Kidney capillary endothelial cell (primary cell): ENCODE measurements at places on chromosomes 7 and 10.

DNA sequence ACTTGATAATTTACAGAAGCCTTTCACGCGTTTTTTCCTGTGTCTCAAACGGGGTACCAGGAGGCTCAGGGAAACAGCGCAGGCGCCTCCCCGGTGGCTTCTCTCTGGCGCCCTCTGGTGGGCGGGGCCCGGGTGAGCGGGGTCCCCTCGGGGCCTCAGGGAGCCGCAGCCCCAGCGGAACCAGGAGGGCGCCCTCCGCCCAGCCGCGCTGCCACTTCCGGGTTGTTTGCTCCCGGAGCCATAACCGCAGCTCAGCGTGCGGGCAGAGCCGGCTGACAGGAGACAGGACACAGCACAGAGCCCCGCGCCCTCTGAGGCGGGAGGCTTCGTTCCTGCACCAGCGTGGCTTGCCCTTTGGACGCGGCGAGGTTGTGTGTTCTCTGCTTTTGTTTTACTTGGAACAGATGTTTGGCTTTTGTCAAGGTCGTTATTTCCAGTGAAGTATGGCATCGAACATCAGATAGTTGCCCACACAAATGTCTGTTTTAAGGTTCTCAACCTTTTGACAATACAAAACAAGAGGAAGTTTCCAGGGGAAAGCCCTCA, 6.9 kb upstream of the CYP2E1 start:
- DNase-seq: peak; percentile 21

GRCh38 chr7:40881405-40881926, 746.7 kb downstream of the SUGCT start:
- DNase-seq: no peak

DNA sequence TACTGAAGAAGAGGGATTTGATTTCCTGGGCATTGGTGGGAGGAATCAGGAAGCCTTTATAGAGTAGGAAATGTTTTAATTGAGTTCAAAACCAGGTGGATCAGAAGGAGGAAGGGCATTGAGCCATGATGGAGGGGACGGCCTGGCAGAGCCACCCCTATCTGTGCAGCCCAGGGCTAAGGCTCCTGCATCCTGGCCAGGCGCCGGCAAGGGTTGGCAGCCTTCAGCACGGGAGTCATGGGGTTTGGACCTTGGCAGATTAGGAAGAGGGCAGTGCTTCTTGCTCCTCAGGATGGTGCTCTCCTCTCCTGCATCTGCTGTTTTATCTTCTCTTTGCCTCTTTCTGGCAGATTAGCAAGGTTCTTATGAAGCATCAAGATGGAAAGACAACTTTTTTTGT, 12.5 kb downstream of the ZNF862 start:
- no peak for DNase-seq

DNA sequence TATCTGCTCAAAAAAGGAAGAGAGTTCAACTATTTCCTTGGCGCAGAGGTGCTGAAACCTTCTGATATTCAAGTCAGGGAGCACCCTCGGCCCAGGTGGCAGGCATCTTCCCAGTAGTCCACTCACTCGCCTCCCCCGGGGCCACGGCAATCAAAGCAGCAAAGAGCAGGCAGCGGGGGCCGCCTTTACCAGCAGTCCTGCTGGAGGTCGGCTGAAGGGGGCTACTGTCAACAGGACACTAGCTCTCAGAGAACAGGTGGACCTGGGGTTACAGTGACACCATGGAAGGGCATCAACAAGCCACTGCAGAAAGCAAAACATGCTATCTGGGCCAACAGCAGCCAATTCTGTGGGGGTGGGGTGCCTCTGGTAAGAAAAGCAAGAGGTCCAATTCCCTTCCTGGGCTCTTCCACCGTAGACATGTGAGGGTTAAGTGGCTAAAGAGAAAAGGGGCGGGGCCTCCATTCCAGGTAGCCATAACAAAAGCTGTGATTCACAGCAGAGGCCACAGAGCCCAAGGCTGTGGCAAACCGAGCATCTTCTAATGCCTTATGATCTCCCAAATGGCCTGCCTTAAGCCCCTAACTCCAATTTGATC, 9.4 kb downstream of the FZD9 start:
- DNase-seq: no peak

- DNase-seq: no peak
Observed at GRCh38 chr7:43205171-43205795, 92.8 kb downstream of the HECW1 start.

DNA sequence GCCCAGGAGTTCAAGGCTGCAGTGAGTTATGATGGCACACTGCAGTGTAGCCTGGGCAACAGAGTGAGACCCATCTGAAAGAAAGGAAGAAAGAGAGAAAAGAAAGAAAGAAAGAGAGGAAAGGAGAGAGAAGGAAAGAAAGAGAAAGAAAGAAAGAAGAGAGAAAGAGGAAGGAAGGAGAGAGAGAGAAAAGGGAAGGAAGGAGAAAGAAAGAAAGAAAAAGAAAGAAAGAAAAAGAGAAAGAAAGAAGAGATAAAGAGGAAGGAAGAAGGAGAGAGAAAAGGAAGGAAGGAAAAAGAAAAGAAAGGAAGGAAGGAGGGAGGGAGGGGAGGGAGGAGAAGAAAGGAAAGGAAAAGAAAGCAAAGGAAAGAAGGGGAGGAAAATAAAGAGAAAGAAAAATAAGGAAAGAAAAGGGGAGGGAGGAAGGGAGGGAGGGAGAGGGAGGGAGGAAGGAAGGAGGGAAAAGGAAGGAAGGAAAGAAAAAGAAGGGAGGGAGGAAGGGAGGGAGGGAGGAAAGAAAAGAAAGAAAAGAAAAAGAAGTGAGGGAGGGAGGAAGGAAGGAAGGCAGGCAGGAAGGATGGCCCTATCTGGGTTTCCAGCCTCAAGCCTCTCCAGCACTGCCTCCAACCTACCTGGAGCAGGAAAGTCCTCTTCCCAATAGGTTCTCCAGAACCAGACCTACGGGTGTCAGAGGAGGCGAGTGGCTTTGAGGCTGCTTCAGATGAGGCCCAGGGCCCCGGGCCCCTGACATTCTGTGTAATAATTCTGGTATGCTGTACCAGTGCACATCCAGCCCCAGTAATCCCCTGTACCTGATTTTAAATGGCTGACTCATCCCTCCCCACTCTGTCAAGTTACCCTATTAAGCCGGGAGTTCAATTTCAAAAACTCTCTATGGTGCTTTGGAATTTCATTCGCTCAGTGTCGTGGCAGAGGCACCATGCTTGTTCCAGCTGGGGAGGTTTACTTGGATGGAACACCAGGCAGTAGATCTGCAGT, 6.8 kb upstream of the PARD3 start:
- DNase-seq: no peak

DNA sequence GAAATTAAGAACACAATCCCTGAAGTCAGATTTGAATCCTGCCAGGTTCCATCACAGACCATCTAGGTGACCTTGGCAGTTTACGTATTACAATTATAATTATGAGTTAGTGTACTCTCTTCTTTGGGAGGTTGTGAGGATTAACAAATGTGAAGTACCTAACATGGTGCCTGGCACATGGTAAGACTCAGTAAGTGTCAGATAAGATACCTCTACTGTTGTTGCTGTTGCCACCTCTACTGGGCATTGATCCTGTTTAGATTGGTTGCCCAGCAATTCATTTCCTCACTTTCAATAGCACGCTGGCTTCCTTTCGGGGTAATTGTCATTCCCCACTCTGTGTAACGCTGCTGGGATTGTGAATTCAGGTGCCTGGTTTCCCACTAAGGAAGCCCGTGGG, 31.7 kb upstream of the HGF start:
- no peak for DNase-seq

GRCh38 chr7:66070222-66070621, 5.4 kb upstream of the ASL start:
- no peak for DNase-seq

DNA sequence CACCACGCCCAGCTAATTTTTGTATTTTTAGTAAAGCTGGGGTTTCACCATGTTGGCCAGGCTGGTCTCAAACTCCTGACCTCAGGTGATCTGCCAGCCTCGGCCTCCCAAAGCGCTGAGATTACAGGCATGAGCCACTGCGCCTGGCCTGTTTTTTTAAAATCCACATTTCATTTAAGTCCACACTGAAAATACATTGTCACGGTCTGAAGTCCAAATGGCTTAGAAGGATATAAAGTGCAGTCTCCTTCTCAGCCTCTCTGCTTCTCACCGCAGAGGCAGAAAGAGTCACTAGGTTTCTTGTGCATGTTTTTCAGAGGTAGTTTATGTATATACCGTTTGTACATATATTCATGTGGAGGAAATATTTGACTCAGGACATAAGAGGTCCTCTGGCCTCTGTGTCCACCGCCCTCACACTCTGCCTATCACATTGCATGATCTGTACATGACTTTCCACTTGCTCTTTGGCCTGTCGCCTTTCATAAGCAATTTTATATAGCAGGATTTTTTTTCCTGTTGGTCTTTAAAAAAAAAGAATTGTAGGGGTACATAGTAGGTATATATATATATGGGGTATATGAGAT, 42.9 kb downstream of the BLNK start:
- no peak for DNase-seq

GRCh38 chr10:113519681-113520115, 33.2 kb upstream of the HABP2 start:
- DNase-seq: no peak

- no peak for DNase-seq
Observed at GRCh38 chr10:122830273-122830964, 15.2 kb downstream of the CUZD1 start.

GRCh38 chr10:61159253-61159652, 215.3 kb upstream of the RHOBTB1 start:
- no peak for DNase-seq

- no peak for DNase-seq
Observed at GRCh38 chr10:129322933-129323820, 143.9 kb upstream of the MGMT start.

- DNase-seq: no peak
Observed at GRCh38 chr7:114414156-114415063, at the start of gene FOXP2. TSS of gene FOXP2 (plus strand) at chr7:114414815. CDS start at chr7:114426512, 11,697 bp downstream.

DNA sequence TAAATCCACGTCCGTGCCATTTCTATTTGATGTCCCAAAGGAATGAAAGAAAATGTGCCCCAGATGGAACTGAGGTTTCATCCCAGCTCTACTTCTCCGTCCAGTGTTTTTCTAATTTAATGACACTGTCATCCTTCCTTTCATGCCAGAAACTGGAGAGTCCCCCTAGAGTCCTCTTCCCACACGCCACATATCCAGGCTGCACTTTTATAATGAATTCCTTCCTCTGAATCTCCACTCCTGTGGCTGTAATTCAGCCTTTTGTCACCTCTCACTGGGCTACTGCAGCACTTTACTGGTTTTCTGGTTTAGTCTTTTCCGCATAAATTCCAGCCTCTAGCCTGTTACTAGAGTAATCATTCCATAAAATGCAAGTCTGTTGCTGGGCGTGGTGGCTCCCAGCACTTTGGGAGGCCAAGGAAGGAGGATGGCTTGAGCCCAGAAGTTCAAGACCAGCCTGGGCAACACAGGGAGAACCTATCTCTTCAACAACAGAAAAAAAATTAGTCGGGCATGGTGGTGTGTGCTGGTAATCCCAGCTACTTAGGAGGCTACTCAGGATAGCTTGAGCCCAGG, 142.6 kb upstream of the RHEB start:
- no peak for DNase-seq

DNA sequence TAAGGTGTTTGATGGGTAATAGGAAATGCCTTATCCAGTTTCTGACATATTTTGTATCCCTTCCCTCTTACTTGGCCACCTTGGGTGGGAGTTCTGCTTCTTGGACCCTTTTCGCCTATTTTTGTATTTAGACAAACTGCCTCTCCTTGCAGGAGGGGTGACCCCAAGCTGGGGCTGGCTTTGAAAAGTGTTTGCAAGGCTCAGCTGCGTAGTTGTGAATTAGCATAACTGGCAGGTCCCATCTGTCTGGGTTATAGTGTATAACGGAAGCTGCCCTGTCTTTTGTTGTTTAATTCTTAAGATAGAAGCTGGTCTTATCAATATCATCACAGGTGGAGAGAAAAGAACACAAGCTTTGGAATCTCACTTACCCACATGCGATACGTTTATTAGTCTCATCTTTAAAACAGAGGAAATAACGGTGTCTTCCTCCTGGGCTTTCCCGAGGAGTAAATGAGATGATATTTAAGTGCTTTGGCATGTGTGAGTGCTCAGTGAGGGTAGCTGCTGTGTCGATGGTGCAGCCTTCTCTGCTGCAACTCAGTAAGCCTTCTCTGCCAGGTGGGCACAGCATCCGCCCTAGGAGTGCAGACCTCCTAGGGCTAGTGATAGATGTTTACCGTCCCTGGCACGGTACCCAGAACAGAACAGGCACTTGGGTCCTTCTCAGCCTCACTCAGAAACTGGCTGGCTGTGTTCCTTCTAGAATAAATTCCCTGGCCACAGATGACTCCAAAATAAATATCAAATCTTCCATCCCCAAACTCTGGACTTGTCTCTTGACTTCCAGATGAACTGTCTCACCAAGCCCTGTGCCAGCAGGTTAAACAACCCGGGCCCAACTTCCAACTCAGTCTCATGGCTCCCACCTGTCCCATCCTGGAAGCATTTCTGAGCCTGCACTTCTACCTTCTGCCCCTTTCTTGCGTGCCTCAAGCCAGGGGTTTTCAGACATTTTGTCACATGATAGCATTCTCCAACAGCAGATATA, 227.3 kb downstream of the GFRA1 start:
- DNase-seq: no peak

GRCh38 chr7:120959929-120960484, 9.4 kb downstream of the ING3 start:
- no peak for DNase-seq

DNA sequence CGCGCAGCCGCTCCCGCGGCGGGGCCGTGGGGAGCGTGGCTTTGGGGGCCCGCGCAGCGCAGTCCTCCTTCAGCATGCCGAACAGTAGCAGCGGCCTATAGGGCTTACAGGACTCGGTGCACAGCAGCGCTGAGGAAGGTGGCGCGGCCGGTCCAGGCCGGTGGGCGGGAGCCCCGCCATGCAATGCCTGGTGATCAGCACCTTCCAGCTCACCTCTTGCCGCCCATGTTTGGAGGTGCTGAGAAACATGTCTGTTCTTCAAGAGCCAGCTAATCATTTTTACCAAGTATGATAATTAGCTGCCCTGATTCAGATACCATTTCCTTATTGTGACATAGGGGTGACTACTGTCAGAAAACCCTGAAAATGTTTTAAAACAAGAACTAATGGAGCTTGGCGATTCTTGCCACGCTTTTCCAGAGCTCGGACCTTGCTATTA, 33.5 kb upstream of the SFTPD start:
- no peak for DNase-seq

- DNase-seq: no peak
Observed at GRCh38 chr7:47785923-47786556, 162.2 kb downstream of the PKD1L1 start.

DNA sequence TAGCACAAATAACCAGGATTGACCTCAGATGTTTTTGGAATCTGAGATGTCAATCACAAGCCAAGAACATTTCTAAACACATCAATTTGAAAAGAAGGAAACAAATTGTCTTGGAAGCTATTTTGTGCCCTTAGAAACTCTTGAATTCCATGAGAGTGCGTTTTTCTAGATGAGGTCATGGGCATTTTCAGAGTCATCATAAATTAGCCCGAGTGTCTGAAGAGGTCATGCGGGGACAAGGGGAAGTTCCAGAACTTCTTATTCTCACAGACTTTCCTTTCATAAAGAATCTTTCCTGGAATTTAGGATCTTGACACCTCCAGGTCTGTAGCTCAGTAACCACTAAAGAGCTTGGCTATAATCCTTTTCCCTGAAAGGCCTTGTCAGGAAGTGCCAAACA, 28.2 kb downstream of the IL2RA start:
- DNase-seq: no peak

- no peak for DNase-seq
Observed at GRCh38 chr7:147145194-147145593, 1028.6 kb downstream of the CNTNAP2 start.
